Fibroblast of lung (primary cell): ENCODE measurements at places on chromosomes 7 and 10. TPM values are rescaled to one million over a fixed set of nuclear protein-coding genes. Genes with fewer than 3 reads are reported as not detected.

- no peaks in the 10 kb centered on the region for H3K36me3 ChIP-seq
- peaks cover 27% of the 10 kb centered on the region for H3K4me1 ChIP-seq
- H3K27ac ChIP-seq = peak overlapping the region; percentile 63
- peak; percentile 82 for DNase-seq
- H3K27me3 ChIP-seq = no peaks in the 10 kb centered on the region
These were observed 9.7 kb upstream of the ADAMTS14 start for GRCh38 chr10:70662362-70663220.

GRCh38 chr7:106681815-106682495, 21.0 kb upstream of the CCDC71L start:
- H3K4me1 ChIP-seq = no peaks in the 10 kb centered on the region
- DNase-seq = peak; percentile 31
- no peaks in the 10 kb centered on the region for H3K36me3 ChIP-seq
- no peaks in the 10 kb centered on the region for H3K27me3 ChIP-seq
- H3K4me3 ChIP-seq = no peak overlapping the region
- H3K27ac ChIP-seq = no peak overlapping the region

- peaks cover 31% of the 10 kb centered on the region for H3K36me3 ChIP-seq
- peak overlapping the region; percentile 98 for H3K4me3 ChIP-seq
- peaks cover 15% of the 10 kb centered on the region for H3K4me1 ChIP-seq
- no peaks in the 10 kb centered on the region for H3K27me3 ChIP-seq
- peak overlapping the region; percentile 99 for H3K27ac ChIP-seq
- peak; percentile 75 for DNase-seq
These were observed 1.2 kb downstream of the KLF6 start for GRCh38 chr10:3783682-3784432.

DNA sequence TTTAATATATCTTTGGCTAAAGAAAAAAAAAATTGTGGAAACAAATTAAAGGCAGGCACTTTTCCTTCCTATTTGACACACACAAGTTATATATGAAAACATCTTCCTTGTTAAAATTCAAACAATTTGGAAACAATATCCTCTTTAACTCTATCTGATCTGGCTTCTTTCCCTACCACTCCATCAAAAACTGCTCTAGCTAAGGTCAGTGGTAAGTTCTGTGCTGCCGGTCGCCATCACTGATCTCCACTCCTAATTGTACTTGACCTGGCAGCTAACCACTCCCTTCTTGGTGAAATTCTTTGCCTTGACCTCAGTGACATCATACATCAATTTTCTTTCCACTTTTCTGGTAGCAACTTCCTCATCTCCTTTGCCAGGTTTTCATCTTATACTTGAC, 47.9 kb upstream of the MRLN start:
- no peak overlapping the region for H3K27ac ChIP-seq
- H3K4me1 ChIP-seq = no peaks in the 10 kb centered on the region
- H3K4me3 ChIP-seq = no peak overlapping the region
- no peaks in the 10 kb centered on the region for H3K27me3 ChIP-seq
- no peak for DNase-seq

- H3K4me3 ChIP-seq = no peak overlapping the region
- peak; percentile 25 for DNase-seq
- no peaks in the 10 kb centered on the region for H3K36me3 ChIP-seq
- H3K27me3 ChIP-seq = no peaks in the 10 kb centered on the region
These were observed 290.0 kb upstream of the GLI3 start for GRCh38 chr7:42527004-42527403.

GRCh38 chr10:133383551-133383950, 4.5 kb downstream of the PAOX start:
- H3K27me3 ChIP-seq = no peaks in the 10 kb centered on the region
- H3K36me3 ChIP-seq = no peaks in the 10 kb centered on the region
- no peak overlapping the region for H3K4me3 ChIP-seq

LIPA gene
- total RNA-seq = 47.8 and 72.3 TPM in 2 replicates

DNA sequence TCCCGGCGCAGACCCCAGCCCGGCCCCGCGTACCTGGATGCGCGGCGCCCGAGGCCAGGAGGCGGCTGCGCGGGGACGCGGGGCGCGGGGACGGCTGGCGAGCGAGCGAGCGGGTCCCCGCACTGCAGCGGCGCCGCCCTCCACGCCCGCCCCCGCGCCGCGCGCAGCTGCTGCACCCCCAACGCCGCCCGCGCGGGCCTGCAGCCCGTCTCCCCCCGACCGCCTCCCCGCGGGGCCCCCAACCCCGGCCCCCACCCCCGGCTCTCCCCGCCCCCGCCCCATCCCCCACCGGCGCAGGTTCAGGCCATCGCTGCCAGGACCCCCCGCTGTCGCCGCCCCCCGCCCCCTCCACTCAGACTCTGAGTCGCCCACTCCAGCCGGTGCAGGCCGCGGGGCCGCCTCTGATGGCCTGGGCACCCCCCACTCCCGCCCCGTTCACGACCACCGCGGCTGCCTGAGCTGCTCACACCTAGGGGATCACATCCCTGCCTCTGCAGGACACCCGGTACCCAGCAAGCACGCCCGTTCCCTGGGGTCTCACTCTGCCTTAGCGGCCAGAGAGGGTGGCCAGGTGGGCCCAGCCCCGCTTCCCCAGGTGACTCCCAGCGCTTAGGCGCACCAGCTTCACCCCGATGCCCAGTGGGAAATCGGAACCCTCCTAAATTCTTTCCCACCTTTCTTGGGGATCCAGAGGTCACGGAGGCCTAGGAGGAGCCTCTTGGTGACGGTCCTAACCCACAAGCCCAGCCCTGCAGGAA, 13.9 kb upstream of the DNAAF5 start:
- no peak overlapping the region for H3K4me3 ChIP-seq
- H3K27me3 ChIP-seq = no peaks in the 10 kb centered on the region
- no peaks in the 10 kb centered on the region for H3K4me1 ChIP-seq
- no peaks in the 10 kb centered on the region for H3K36me3 ChIP-seq

GRCh38 chr7:129958643-129959470, 6.1 kb upstream of the UBE2H start:
- H3K36me3 ChIP-seq = no peaks in the 10 kb centered on the region
- DNase-seq = peak; percentile 79
- no peak overlapping the region for H3K4me3 ChIP-seq

DNA sequence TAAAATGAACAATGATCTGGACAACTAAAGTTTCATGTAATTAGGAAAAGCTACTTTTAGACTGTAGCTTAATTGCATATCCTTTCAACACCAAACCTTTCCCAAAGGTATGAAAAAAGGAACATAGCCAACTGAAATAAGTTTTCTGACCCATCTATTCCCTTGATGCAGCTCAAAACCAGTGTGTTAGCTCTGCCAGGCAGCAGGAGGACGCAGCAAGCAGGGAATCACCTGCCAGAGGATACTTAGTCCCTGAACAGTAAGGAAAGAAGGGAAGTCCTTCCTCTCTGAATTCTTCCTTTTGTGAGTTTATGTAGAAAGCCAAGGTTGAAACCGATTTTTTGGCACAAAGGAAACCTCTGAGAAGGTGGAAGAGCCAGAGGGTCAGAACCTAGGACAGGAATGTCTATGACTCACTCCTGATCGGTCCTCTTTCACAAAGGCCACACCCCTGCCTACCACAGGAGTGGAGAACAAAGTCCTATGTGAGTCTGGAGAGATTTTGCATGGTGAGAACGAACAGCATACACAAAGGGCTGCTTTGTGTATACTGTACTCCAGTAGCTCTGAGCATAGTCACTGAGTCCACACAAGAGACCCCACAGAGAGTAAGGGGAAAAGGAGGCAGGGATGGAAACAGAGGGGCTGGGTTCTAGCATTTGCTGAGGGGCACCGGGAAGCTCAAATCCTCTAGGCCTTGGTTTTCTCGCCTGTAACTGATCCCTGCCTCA, 68.8 kb upstream of the GSDME start:
- no peak overlapping the region for H3K4me3 ChIP-seq
- peaks cover 4% of the 10 kb centered on the region for H3K36me3 ChIP-seq
- H3K4me1 ChIP-seq = peaks cover 40% of the 10 kb centered on the region
- peak overlapping the region; percentile 11 for H3K27ac ChIP-seq
- peak; percentile 48 for DNase-seq

- no peak overlapping the region for H3K4me3 ChIP-seq
- DNase-seq = no peak
- no peak overlapping the region for H3K27ac ChIP-seq
- no peaks in the 10 kb centered on the region for H3K36me3 ChIP-seq
These were observed 46.0 kb upstream of the OPTN start for GRCh38 chr10:13053794-13054462.

DNA sequence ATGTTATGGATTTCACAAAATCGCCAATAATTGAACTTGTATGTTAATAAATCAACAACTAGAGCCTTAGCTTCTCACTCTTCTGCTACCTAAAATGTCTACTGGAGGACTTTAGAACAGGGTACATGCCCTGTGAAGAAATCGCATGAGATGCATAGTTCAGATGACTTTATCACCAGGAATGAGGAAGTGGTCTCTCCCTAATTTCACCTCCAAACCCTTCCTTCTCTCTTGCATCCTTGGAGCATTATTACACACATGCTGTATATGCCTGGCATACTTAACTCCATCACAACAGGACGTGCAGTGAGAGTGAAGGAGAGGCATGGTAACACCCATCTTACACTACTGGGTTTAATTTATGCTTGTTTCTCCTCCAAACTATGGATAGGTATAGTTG, 27.8 kb downstream of the RHEB start:
- no peak overlapping the region for H3K4me3 ChIP-seq
- H3K4me1 ChIP-seq = peaks cover 3% of the 10 kb centered on the region
- DNase-seq = peak; percentile 87
- no peaks in the 10 kb centered on the region for H3K36me3 ChIP-seq

DNA sequence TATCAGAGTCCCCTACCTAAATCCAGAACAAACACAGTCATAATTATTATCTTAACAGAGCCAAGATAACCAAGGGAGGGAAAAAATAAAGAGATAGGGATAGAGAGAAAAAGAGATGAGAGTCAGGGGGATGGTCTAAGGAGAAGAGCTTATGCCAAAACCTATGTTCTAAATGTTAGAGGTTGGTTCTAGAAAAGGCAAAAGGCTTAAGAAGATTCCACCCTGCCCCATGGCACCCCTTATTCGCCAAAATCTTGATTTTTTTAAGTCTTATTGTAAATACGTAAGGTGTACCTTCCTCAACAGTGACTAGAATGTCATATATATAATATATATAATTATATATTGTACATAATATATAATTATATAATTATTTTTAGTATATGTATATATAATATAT, 29.6 kb upstream of the CTNNA3 start:
- no peak overlapping the region for H3K4me3 ChIP-seq
- H3K36me3 ChIP-seq = no peaks in the 10 kb centered on the region
- no peak overlapping the region for H3K27ac ChIP-seq
- H3K27me3 ChIP-seq = no peaks in the 10 kb centered on the region

DNA sequence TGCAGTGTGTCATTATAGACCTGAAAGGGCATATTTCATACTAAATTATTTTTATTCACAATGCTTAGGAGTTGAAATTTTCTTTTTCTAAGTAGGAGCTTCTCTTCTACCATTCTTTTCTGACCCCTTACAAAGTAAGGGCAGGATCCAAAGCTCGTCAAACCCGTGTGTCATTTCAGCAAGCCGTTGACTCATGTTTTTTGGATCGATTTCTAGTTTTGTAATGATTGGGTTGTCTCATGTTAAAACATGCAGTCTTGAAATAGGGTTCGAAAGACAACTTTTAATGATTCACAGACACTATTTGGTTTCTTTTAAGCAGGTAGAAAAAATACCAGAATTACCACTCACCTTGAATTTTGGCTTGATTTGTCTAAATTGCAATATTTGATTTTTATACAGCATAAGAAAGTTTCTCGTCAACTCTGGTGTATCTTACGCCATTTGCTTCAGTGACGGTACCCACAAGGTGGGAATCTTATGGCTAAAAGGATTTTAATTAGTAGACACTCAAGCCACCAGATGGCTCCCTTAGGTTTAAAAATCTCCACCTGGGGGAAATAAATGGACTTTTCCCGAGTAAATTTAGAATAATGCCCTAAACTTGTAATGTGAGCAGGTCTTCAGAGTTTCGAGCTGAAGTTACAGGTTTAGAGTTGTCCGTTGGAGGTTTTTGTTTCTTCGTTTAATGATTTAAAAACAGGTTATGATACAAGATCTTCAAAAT, 283.4 kb downstream of the CCDC3 start:
- H3K36me3 ChIP-seq = no peaks in the 10 kb centered on the region
- peaks cover 4% of the 10 kb centered on the region for H3K4me1 ChIP-seq
- peak; percentile 49 for DNase-seq
- H3K4me3 ChIP-seq = no peak overlapping the region
- no peaks in the 10 kb centered on the region for H3K27me3 ChIP-seq

DNA sequence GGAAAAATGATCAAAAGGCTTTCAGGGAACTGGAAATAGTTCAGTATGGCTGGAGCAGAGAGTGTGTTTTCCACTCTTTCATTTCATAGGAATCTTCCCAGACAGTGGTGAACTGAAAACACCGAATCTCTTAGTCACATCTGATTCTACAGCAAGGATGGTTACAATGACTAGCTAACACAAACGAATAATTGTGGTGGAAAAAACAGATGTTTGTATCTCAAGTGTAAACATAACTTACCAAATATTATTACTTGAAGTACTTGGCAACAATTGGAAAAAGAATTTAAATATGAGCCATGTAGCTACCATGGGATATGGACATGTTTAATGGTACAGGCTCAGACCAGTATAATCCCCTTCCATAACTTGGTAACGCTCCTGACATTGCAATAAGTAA, 21.1 kb upstream of the BPGM start:
- DNase-seq = peak; percentile 60
- no peak overlapping the region for H3K4me3 ChIP-seq
- H3K27me3 ChIP-seq = no peaks in the 10 kb centered on the region
- H3K36me3 ChIP-seq = no peaks in the 10 kb centered on the region
- peaks cover under 1% of the 10 kb centered on the region for H3K4me1 ChIP-seq
